OCI-M1 (cell line): ENCODE measurements at places on chromosomes 6 and 20.
A peak's percentile ranks its signal among the peaks of the same experiment; 100 is the strongest.

DNA sequence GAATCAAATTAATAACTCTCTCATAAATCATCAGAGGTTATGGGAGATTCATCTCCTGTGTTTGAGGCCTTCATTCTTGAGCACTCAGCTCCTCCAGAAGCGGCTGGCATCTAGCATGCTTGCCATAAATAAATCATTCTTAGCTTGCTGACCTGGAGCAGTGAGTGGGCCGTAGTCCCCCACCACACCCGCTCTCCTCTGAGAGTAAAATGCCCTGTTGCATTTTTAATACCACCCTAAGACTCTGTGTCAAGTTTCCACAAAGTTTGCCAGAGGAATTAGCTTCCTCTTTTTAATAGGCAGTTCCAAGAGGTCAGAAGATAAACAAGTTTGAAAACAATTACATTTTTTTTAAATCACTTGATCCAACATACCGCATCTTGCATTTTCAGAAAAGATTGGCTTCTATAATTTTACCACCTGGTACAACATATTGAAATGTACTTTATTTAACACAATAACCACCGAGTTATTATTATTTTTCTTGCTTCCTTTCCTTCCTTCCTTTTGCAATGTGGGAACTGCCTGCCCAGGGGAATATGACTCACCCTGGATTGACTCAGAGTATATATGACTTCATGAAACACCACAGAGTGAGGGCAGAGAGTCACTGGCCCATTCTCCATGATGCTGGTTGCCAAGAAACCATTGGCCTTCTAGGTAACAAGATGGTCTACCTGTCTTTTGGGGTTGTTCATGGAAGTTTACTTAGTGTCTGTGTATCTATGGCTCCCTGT, 29.4 kb upstream of the CLIC5 start:
- peak; percentile 68 for DNase-seq

DNA sequence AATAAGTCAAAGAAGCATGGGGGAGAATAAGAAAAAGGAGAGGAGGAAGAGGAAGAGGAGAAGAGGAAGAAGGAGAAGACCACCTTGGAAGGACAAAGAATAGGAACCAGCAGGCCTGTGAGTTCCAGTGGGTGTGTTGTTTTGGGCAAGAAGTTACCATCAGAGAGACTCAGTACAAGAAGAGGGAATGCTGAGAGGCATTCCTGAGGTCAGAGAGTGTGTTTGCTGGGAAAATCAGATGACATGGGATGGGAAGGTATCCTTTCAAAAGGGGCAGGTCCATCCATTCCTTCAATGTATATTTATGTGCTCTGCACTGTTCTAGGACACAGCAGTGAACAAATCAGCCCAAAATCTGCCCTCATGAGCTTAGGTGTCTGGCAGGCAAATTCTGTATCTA, 40.5 kb upstream of the PRIM2 start:
- DNase-seq = no peak

DNA sequence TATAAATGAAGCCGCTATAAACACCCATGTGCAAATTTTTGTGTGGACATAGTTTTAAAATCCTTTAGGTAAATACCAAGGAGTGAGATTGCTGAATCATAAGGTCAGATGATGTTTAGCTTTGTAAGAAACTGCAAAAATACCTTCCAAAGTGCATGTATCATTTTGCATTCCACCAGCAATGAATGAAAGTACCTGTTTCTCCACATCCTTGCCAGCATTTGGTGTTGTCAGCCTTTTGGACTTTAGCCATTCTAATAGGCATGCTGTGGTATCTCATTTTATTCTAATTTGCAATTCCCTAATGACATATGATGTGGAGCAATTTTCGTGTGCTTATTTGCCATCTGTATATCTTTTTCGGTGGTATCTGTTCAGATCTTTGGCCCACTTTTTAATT, 93.7 kb downstream of the GCLC start:
- DNase-seq = no peak

- peak; percentile 36 for DNase-seq
Observed at GRCh38 chr20:59019217-59019616, at the start of gene TUBB1. TSS of gene TUBB1 (plus strand) at chr20:59019429. CDS start at chr20:59019523, 94 bp downstream.

GRCh38 chr6:100768816-100769351, 112.2 kb downstream of the ASCC3 start:
- DNase-seq = no peak

- no peak for DNase-seq
Observed at GRCh38 chr6:166109608-166110007, 58.0 kb downstream of the TBXT start.

GRCh38 chr20:54090230-54091119, 20.1 kb upstream of the BCAS1 start:
- DNase-seq = no peak

GRCh38 chr6:13653296-13653695, 38.2 kb downstream of the NOL7 start:
- peak; percentile 51 for DNase-seq

GRCh38 chr6:90466154-90466940, 120.5 kb downstream of the MAP3K7 start:
- DNase-seq = peak; percentile 77

DNA sequence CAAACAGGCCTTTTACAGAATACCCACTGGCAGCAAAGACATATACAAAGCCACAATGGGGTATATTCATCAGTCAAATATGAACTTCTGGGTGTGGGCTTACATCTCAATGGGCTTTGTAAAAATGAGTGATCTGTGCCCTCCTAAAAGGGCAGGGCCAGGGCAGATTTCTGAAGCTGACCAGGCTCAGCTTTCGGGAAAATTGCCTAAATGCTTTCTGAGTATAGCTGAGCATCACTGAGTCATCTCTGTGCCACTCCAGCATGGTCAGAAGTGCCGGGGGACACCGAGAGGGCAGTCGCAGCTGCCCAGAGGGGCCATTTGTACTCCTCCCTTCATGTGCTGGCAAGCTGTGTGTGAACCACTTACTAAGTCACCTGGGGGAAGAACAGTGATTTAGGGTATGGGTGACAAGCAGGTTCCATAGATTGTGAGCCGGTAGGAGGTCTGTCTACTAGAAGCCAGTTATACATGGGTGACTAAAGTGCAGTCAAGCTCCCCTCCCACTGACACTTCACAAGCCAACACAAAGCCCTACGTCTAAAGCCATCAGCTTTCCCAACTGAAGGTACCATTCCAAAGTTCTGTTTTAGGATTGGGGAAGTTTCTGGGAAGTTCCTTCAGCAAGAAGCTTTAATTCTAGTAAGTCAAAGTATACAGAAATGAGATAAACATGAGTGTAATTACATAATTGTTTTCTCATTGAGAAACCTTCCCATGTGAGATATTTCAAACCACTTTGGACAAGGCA, 147.6 kb upstream of the TAB2 start:
- no peak for DNase-seq

DNA sequence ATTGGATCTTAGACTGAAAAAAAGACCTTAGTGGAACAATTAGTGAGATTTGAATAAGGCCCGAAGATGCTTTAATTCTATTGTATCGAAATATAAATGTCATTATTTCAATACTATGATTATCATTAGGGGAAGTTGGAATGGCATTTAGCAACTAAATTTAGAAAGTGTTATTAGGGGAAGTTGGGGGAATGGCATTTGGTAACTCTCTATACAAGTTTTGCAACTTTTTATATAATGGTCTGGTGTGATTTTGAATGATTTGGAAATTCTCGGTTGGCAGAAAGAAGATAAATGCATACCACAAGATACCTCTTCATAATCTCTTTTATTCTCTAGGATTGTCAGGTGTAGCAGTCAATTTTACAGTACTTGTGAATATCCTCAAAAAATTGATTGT, 49.2 kb downstream of the RNF144B start:
- DNase-seq = no peak

GRCh38 chr6:3023663-3024483, 24.2 kb downstream of the NQO2 start:
- peak; percentile 99 for DNase-seq

DNA sequence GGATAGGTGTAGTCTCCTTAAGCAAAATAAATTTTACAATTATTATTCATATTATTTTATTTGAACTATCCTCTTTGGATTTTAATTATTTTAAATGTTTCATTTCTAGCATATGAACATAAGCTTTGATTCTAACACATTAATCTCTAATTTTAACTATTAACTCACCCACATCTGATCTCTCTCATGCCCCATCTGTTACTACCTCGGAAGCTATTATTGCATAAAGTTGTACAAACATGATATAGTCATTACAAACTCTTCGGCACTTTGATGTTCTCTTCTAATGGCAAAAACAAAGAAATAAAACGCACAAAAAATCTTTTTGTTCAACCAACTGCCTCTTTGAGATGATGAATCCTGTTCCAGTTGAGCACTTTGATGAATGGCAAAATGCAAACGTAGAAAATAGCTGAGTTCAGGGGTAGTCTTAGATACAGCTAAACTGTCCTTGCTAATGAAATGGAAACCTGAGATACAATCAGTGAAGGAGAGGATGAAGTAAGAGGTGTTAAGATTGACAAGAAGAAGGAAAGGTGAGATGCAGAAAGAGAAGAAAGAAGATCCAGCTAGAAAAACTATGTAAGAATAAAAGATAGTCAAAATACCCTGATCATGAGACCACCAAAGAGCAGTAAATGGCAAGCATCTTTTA, 41.1 kb downstream of the EPM2A start:
- DNase-seq = no peak

- no peak for DNase-seq
Observed at GRCh38 chr20:57785720-57786119, 75.9 kb upstream of the PMEPA1 start.

DNA sequence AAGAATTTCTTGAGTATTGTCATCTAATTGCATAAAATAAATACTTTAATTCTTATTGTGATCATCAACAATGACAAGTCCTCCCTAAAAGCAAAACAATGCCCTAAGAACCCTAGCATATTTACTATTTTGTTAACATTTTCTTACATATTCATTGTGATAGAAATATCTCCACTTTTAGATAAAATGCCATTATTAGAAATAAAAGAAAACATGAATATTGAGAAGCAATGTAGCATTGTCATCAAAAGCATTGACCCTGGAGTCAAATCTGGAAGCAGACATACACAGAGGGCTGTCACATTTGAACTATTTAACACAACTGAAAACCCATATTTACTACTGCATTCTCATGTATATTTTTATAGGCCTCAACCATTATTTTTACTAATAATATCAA, 257.7 kb downstream of the SYNE1 start:
- DNase-seq = no peak

GRCh38 chr6:152225241-152225934, 411.8 kb downstream of the SYNE1 start:
- DNase-seq = no peak

GRCh38 chr6:43771858-43772680, 2.1 kb downstream of the VEGFA start:
- DNase-seq = peak; percentile 72

DNA sequence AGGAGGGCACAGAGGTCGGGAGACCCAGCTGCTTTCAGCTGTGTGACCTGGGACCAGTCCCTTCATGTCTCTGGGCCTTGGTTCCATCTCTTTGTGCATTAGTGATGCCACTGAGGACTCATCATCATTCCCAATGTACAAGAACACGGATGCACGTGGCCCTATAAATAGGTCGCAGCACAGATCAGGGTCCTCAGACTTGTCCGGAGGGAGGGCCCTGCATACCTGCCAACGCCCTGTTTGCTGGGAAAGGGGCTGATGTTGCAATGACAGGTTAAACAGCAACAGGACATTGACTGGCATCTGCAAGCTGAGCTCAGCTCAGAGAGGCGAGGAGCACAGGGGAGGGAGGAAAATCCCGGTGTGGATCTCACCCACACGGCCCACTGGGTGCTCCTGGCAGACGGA, 21.8 kb downstream of the TGM2 start:
- DNase-seq = no peak

DNA sequence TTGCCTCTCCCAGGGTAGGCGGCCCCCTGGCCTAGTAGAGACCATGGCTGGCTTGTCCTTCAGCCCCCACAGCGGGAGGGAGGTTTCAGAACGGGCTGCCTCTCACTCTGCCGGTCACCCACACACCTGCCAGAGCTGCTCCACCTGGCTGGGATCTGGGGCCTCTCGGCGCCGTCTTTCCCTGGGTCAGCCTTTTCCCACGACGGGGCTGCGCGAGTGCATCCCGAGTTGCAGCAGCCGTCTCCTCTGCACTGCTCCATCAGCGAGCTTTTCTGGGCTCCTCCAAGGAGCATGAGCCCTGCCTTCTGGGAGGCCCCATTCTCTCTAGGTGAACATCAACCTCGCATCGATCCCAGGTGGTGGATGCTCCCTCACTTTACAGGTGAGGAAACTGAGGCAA, 15.9 kb upstream of the SPDEF start:
- DNase-seq = no peak

DNA sequence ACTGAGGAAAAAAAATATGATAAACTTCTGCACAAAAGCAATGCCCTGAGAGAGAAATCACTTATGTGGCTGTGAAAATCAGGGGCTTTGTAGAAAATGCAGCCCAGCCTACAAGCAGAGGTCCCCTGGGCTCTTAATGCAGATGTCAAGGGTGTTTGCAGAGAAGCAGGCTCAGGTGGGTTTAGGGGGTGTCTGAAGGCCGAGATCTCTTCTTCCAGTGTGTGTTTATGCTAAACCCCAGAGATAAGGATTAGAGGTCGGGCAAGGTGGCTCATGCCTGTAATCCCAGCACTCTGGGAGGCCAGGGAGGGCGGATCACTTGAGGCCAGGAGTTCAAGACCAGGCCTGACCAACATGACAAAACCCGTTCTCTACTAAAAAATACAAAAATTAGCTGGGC, 78.5 kb downstream of the TMEM242 start:
- DNase-seq = no peak

DNA sequence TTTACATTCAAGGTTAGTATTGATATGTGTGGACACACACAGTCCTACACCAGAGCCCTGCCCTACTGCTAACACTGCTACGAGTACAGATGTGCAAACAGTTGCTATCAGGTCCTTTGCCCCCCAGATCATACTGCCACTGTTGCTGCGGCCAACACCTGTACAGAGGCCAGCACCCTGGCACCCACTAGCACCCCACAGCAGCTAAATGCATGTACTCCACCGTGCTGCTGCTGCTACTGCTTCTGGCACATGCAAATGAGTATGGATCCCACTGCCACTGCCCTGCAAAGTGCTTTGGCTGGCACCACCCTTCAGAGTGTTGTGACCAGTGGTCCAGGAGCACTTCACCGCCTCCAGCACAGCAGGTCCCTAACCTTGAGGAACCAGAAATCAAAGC, 621.9 kb downstream of the GRIK2 start:
- DNase-seq = no peak

DNA sequence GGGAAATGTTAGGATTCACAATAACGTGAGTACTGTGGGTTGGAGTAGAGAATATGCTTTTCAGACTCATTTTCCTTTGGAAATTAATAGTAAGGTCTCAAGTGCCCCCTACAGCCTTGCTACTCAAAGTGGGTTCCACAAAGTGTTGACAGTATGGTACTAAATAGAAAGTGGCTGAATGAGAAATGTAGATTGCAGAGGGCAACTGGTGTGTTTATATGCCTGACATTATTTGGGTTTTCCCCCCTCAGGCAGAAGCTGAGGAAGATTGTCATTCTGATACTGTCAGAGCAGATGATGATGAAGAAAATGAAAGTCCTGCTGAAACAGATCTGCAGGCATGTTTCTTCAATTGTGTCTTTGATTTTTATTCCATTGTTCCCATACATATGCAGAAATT, 5.6 kb downstream of the FBXO9 start:
- DNase-seq = peak; percentile 53
